LHCN-M2 (cell line): ENCODE measurements at places on chromosomes 13 and 19. TPM values are rescaled to one million over a fixed set of nuclear protein-coding genes. Genes with fewer than 3 reads are reported as not detected.
A peak's percentile ranks its signal among the peaks of the same experiment; 100 is the strongest.

DNA sequence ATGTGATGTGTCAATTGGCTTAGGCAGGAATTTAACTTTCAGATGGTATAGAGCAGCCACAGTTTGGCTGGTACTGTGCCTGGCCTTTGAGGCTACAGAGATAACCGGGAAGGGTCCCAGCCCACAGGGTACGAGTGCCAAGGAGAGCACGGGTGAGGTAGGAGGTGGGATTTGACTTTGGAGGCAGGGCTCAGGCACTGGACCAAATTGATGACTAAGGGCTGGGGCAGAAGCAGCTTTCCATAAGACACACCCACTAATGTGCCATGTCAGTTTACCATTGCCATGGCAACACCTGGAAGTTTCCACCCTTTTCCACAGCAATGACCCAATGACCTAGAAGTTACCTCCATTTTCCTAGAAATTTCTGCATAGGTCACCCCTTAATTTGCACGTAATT lies 466.2 kb downstream of the TSHZ3 start:
- no peak for DNase-seq

Gene INSL3
- total RNA-seq, result not detected in 2 replicates

DNA sequence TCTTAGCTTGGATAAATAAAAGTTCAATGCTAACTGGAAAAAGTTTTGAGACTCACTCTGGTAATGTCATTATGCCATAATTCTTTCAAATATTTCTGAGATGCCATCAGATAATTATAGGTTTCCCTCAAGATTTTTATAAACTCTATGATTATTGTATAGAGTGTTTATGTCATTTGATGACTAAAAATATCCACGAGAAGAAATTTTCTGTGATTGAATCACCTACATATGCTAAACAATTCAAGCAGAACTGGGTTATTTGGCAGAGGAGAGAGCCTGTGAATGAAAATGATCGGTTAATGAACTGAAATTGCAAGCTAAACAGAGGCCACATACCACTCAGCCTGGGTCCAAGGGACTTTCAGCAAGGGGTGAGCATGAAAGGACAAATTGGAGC lies 92.6 kb upstream of the TSC22D1 start:
- DNase-seq, result no peak

Gene CGB8
- total RNA-seq, result 2.1 TPM in 1 of 2 replicates, not detected in the other

DNA sequence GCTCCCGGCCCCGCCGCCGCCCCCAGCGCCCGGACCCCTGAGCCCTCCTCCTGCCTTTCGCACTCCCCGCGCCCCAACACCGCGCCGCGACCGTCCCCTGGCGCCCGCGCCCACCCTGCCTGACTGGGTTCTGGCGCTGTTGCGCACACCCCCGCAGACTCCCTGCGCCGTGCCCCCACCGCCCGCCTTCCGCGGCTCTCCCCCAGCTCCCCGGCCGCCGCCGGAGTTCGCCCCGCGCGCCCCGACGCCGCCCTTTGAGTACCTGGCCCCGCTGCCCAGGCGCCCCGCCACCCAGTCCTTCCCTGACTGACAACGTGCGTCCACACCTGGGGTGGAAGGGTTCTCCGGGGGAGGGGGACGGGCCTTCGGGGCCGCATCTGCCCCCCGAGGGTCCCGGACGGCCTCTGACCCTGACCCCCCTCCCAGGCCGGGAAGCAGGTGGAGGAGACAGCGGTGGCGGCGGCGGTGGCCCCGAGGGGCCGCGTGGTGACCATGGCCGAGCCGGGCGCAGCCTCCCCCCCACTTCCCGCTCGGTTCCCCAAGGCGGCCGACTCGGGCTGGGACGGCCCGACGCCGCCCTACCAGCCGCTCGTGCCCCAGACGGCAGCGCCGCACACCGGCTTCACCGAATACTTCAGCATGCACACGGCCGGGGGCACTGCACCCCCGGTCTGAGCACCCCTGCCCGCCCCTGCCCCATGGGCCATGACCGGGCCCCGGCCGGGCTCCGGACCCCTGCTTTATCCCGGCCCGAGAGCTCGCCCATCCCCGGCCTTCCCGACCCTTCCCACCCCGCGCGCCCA lies 1.4 kb upstream of the MEGF8 start:
- no peak for DNase-seq

- DNase-seq, result peak; percentile 100
Observed at GRCh38 chr19:1102407-1103131, 1.2 kb upstream of the GPX4 start.

Gene LHFPL6
- total RNA-seq, result 30.0 and 37.2 TPM in 2 replicates

Gene NKPD1
- 0.06 TPM in 1 of 2 replicates, not detected in the other for total RNA-seq

GRCh38 chr13:48567515-48568369 lies 34.9 kb upstream of the RCBTB2 start:
- DNase-seq, result peak; percentile 88

GRCh38 chr13:20993661-20994440 lies 67.5 kb downstream of the LATS2 start:
- peak; percentile 83 for DNase-seq

DNA sequence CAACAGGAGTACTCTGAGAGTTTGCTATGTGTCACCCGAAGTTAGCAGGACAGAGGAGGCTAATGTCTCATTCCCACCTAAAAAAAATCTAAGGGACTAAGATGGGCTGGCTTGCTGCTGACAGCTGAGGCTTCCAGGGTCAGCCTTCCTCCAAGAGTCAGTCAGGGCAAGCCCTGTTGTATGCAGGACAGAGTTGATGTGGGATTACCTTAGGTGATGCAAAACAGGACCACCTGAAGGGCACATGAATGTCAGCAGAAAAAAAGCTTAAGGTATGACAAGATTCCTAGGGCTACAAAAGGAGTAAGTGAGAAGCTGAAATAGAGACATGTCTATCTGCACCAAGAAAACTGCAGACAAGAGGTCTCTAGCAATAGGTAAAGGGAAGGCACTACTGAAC lies 151.5 kb downstream of the NHLRC3 start:
- DNase-seq, result no peak
